ENCODE measurements at places on chromosomes 2 and 18. TPM values are rescaled to one million over a fixed set of nuclear protein-coding genes. Genes with fewer than 3 reads are reported as not detected.

DNA sequence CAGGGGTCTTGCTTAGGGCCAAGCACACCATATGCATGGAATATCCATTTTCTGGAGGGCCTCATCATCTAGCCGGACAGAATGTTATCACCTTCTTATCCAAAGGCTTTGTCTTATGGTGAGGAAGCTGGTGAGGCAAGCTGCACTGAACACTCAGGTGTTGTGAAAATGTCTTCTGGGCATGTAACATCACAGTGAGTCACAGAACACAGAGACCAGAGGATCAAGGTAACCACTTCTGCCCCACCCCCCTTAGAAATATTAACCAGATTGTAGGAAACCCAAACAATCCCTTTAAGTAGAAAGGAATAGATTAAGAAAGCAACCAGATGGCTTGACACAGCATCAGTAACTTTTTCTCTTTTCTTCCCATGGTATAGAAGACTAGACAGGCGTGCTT, 51.1 kb downstream of the MYO5B start:
- DNase-seq = peak; percentile 19

GRCh38 chr2:111116011-111116746, 4.5 kb upstream of the BCL2L11 start:
- no peak for DNase-seq

DNA sequence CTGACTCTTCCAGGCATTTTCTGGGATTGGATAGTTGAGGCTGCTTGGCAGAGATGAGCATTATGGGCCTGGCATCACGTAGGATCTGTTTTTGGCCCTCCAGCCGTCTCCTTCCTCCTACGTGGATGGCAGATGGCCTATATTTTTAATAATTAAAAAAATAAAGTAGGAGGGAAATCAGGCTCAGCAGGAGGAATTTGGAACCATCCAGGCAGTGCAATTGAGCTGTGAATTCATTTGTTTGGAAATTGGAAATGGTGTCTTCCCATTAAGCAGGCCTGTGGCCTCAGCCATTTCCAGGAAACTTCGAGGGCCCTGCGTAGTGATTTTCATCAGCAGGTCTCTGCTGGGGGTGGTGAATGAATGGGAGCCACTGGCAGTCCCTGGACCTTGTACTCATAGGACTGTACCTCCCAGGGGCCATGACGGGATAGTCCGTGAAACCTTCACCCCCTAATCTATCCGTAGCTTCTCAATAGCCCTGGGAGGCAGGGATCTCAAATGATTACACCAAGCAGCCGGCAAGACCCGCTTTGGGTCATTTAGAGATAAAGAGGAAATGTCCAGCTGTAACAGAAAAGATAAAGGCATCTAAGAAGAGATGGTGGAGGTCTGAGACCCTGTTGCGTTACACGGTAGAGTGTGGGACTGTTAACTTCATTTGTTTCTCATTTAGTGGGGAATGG, 73.1 kb upstream of the TNP1 start:
- DNase-seq = no peak

The PAX8 gene
- total RNA-seq = 3.4 TPM
